Small intestine (tissue), 16 donors: ENCODE measurements at places on chromosomes 16 and 17. TPM values are rescaled to one million over a fixed set of nuclear protein-coding genes. Genes with fewer than 3 reads are reported as not detected.

DNA sequence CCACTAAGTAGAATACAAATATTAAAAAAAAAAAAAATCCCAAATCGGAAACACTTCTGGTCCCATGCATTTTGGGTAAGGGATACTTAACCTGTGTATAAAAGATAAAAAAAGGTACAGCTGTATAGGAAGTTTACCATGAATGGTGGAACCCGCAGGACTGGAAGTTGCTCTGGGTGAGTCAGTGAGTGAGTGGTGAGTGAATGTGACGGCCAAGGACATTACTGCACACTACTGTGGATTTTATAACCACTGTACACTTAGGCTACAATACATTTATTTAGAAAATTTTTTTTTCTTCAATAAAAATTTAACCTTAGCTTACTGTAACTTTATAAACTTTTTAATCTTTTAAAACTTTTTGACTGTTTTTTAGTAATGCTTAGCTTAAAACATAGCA lies 71.3 kb upstream of the BCAR1 start:
- H3K27ac ChIP-seq: no peak overlapping the region
- no peaks in the 10 kb centered on the region for H3K27me3 ChIP-seq
- no peak overlapping the region for H3K4me3 ChIP-seq
- peaks cover 8% of the 10 kb centered on the region for H3K4me1 ChIP-seq

PRAC2 gene
- polyA plus RNA-seq: not detected

- no peak for DNase-seq
- peaks cover 32% of the 10 kb centered on the region for H3K36me3 ChIP-seq
- no peak overlapping the region for H3K4me3 ChIP-seq
- H3K27ac ChIP-seq: no peak overlapping the region
- H3K27me3 ChIP-seq: no peaks in the 10 kb centered on the region
Observed at GRCh38 chr17:51014129-51014528, 106.5 kb downstream of the SPAG9 start.

DNA sequence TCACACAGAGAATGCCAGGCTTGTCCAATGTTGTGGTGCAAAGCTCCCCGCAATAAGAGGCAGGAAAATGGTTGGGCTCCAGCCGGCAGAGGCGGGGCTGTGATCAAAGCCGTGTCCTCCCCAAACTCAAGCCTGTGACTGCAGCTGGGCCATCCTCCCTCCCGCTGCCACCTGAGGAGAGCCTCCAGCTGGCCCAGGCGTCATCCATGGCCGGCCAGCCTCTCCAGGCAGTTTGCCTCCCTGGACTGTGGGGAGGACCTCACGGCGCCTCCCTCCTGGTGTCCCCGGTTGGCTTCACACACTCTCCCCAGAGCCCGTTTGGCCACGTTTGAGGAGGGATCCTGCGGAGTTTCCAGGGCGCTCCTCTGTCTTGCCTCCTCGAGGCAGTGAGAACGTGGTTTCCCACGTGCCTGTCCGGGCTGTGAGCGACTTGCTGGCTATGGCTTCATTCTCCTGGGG lies 134.1 kb downstream of the IRF8 start:
- DNase-seq: no peak
- H3K36me3 ChIP-seq: no peaks in the 10 kb centered on the region
- no peak overlapping the region for H3K4me3 ChIP-seq
- peaks cover 10% of the 10 kb centered on the region for H3K27me3 ChIP-seq
- no peak overlapping the region for H3K27ac ChIP-seq

GAS2L2 gene
- not detected for polyA plus RNA-seq

DNA sequence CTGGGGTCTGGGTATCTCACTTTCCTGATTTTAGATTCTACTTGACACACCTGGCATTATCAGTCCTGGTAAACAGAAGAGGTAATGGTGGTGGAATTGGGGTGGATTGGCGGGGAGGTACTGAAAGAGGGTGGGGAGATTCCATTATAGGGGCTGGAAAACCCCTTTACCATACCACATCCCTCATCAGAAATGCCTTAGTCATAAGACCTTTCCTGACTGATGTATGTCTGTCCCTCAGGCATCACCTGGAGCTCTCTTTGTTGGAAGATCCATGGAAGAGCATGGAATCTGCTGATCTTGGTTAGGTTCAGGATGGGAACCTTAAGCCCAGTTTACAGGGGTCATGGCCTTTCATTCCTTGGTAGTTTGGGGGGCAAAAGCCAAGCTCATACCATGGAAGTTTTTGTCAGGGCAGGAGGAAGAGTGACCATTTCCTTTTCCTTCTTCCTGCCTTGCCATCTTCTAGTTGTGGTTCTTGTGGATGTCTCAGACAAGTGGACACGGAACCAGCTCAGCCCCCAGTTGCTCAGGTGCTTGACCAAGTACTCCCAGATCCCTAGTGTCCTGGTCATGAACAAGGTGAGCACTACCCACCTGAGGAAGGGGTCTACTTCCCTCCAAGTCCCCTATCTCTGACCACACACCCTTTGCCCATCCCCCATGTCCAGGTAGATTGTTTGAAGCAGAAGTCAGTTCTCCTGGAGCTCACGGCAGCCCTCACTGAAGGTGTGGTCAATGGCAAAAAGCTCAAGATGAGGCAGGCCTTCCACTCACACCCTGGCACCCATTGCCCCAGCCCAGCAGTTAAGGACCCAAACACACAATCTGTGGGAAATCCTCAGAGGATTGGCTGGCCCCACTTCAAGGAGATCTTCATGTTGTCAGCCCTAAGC lies 3.3 kb downstream of the ERAL1 start:
- H3K4me1 ChIP-seq: peaks cover 5% of the 10 kb centered on the region
- peaks cover 43% of the 10 kb centered on the region for H3K36me3 ChIP-seq
- no peak overlapping the region for H3K4me3 ChIP-seq
- DNase-seq: no peak

DNA sequence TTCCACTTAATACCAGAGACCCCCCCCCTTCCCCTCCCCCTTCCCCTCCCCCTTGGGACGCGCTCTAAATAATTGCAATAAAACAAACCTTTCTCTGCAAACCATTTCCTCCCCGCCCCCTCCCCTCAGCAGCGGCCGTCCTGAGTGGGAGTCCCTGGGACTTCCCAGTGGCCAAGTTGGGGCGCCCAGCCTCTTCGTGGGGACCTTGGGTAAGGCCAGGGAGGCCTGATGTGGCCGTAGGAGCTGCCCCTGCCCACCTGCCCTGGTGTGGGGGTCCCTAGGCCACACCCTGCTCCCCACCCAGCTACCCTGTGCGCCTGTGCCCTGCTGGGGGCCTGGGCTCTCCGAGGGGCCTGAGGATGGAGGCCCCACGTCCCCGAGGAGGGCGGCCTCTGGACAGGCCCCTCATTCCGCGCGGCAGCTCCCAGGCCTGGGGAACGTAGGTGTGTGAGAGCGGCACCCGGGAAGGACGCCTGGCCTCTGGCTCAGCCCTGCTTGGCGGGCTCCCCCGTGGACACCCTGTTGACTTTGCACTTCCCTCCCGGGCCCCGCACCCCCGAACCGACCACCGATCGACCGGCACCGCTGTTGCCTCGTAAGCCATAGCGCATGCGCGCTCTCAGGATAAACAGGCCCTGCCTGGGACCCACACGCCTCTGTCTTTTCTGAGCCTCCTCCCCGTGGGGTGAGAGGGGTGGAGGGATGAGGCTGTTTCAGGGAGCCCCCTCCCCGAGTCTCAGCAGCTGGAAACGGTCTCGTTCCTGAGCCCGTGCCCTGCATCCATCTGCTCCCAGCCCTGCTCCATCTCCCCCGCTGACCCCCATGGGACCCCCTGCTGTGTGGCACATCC lies 9.0 kb downstream of the NTHL1 start:
- H3K27me3 ChIP-seq: no peaks in the 10 kb centered on the region
- no peak for DNase-seq
- no peak overlapping the region for H3K4me3 ChIP-seq

TMC8 gene
- polyA plus RNA-seq: 1.3 TPM

- no peaks in the 10 kb centered on the region for H3K36me3 ChIP-seq
- no peaks in the 10 kb centered on the region for H3K27me3 ChIP-seq
- H3K4me1 ChIP-seq: no peaks in the 10 kb centered on the region
- no peak for DNase-seq
- H3K27ac ChIP-seq: no peak overlapping the region
Observed at GRCh38 chr16:54891346-54891745, 39.3 kb upstream of the IRX5 start.

C17orf100 gene
- 2.6 TPM for polyA plus RNA-seq

DNA sequence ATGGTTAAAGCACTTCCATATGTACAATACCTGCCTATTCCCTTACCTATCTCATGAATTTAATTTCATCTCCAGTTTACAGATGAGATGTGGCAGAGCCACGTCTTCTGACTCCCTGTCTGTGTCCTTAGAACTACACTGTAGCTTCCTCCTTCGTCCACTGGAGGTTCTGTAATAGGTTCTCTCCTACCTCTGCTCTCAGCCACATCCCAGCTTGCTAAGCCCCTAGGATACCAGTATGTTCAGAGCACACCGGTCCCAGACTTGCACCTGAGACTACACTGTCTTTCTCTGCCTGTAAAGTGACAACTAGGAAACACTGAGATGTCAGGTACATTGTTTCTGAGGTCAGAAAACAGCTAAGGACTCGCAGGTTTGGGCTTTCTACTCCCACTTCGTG lies 3.8 kb upstream of the RASL10B start:
- no peak overlapping the region for H3K4me3 ChIP-seq
- peak; percentile 25 for DNase-seq
- H3K36me3 ChIP-seq: peaks cover 27% of the 10 kb centered on the region
- no peaks in the 10 kb centered on the region for H3K27me3 ChIP-seq
- H3K27ac ChIP-seq: no peak overlapping the region
- H3K4me1 ChIP-seq: peaks cover 49% of the 10 kb centered on the region

GRCh38 chr17:14585099-14585498 lies 284.2 kb downstream of the HS3ST3B1 start:
- no peak overlapping the region for H3K4me3 ChIP-seq
- no peaks in the 10 kb centered on the region for H3K27me3 ChIP-seq
- H3K27ac ChIP-seq: no peak overlapping the region
- H3K36me3 ChIP-seq: no peaks in the 10 kb centered on the region
- H3K4me1 ChIP-seq: no peaks in the 10 kb centered on the region
- DNase-seq: no peak

TBC1D3I gene
- polyA plus RNA-seq: 0.12 TPM

SLC38A7 gene
- 2.7 TPM for polyA plus RNA-seq

DNA sequence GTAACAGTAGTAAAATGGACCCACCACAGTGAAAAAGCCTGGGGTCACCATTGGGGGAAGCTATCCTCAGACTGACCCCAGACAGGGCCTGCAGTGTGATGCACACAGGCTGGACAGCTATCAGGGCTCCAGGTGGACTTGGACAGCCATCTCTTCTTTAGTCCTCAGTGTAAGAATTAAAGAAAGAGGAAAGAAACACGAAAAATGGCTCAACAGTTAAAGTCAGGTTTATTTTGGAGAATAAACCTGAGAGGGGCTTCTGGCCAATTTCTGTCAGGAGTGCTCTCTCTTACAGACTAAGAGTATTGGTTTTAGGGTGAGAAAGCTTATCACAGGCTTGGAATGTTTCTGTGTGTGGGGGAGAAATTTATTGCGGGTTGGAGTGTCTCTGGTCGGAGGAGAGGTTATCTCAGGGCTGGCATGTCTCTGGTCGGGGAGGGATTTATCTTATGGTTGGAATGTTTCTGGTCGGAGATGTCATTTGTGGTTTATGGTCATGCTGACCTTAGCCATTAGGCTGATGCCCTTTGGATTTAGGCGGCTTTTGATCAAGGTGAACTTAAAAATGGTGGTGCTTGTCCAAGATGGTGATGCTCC lies 10.8 kb upstream of the B4GALNT2 start:
- H3K27me3 ChIP-seq: peaks cover 2% of the 10 kb centered on the region
- no peak overlapping the region for H3K27ac ChIP-seq
- H3K4me1 ChIP-seq: peaks cover 5% of the 10 kb centered on the region
- no peak for DNase-seq

GCGR gene
- 2.2 TPM for polyA plus RNA-seq

DNA sequence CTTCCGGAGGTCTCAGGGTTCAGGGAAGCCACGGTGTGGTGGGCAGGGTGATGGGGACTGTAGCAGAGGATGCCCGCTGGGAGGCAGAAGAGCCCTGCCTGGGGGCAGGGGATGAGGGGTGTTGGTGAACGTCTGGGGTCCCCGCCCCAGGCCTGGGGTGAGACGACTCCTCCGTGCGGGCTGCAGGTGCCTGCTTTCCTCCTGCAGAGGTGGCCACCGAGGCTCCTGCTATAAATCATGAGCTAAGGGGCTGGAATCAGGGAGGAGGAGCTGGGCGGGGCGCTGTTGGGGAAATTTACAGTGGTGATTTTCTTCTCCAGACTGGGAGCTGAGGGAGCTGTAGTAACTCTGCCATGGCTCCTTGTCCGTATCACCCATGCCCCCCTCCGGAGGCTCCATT lies 167.0 kb downstream of the MRM1 start:
- no peaks in the 10 kb centered on the region for H3K36me3 ChIP-seq
- no peaks in the 10 kb centered on the region for H3K4me1 ChIP-seq
- H3K27me3 ChIP-seq: no peaks in the 10 kb centered on the region
- no peak overlapping the region for H3K27ac ChIP-seq
- DNase-seq: no peak

CCNF gene
- 0.89 TPM for polyA plus RNA-seq

FNDC8 gene
- 0.04 TPM for polyA plus RNA-seq

GRCh38 chr17:56489980-56490379 lies 103.5 kb upstream of the NOG start:
- no peaks in the 10 kb centered on the region for H3K36me3 ChIP-seq
- no peak overlapping the region for H3K4me3 ChIP-seq
- no peak overlapping the region for H3K27ac ChIP-seq

LASP1 gene
- polyA plus RNA-seq: 257 TPM

ZSCAN10 gene
- polyA plus RNA-seq: 0.46 TPM

KCNJ18 gene
- polyA plus RNA-seq: not detected
